Left cardiac atrium (tissue), 4 donors: ENCODE measurements at places on chromosomes 7 and 10. TPM values are rescaled to one million over a fixed set of nuclear protein-coding genes. Genes with fewer than 3 reads are reported as not detected.

Gene GOLGA7B
- 3.5 TPM for total RNA-seq

Gene GATA3
- total RNA-seq: 1.9 TPM

Gene OR2A5
- total RNA-seq: not detected

Gene HEPACAM2
- not detected for total RNA-seq

Gene SUPV3L1
- 29.1 TPM for total RNA-seq

Gene SAP25
- 0.58 TPM for total RNA-seq

Gene DUS4L
- total RNA-seq: 6.1 TPM

Gene FAM25C
- not detected for total RNA-seq

Gene CRTAC1
- 19.3 TPM for total RNA-seq

Gene RAB19
- not detected for total RNA-seq
